H7 (cell line): ENCODE measurements at places on chromosomes 11 and 22. TPM values are rescaled to one million over a fixed set of nuclear protein-coding genes. Genes with fewer than 3 reads are reported as not detected.

GRCh38 chr11:83978942-83979341, 692.8 kb upstream of the CCDC90B start:
- no peak for DNase-seq

DNA sequence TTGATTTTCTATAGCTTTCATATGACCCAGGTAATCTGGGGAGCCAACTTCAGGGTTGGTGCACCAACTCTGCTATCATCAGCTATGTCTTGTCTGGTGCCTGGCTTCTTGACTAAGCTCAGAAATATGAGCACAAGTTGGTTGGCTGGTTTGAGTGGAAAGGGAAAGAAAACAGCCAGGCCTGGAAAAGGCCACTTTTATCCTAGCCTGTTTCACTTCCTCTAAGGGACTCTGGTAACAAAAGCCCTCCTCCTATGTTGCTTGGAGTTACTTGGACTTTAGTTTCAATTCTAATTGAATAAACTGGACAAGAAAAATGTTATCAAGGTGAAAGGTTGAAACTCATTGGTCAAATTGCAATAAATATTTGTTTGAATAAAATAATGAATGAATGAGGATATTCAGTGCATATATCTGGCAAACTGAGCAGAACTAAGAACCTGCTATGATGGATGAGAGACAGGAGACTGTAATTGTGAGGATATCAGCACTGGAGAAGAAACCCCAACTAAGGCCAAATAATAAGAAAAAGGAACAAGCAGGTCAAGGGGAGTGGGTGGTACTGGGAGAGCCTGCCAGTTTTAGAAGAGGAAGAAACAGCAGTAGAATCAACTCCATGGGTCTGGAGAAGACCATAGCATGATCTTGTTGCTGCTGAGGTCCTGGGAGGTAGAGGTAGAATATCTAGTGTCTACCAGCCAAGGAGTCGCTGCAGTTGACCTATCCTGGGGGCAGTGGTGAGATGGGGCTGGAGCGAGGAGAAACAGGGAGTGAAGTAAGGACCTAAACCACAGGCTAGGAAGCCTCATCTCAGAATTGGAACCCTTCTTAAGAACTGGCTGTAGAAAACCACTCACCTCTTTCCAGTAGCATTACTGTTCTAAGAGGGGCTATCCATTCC, 8.2 kb downstream of the ROBO4 start:
- DNase-seq = peak; percentile 7

DNA sequence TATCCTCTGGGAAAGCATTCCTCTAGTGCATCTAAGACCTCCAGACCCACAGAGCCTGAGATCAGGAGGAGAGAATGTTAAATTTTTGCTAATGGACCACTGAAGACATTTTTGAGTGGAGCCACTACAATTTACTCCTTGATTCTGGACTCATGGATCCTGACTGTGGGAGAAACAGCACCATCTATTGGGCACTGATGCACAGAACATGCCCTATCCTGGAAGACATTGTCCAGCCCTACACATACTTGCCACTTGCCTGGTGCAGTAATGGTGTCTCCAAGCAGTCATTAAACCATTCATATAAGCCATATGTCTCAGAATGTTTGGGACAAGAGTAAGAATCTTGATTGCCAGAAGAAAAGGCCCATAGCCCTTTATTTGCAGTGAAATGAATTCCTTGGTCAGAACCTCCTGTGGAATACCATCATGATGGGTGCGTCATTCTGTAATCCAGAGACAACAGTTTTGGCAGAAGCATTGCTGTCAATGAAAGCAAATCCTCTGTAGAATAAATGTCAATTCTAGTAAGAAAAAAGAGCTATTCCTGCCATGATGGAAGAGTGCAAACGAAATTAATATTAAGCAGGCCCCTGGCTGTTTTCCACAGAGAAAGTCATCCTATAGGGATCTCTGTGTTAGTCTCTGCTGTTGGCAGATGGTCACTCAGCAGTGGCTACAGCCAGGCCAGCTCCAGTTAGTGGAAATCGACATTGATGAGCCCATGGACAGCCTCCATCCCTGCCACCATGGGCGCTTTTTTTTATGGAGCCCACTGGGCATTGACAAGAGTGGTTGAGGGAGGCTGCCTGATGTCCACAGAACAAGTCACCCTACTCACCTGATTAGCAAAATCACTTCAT, 43.5 kb downstream of the GGTLC2 start:
- DNase-seq = peak; percentile 59

DNA sequence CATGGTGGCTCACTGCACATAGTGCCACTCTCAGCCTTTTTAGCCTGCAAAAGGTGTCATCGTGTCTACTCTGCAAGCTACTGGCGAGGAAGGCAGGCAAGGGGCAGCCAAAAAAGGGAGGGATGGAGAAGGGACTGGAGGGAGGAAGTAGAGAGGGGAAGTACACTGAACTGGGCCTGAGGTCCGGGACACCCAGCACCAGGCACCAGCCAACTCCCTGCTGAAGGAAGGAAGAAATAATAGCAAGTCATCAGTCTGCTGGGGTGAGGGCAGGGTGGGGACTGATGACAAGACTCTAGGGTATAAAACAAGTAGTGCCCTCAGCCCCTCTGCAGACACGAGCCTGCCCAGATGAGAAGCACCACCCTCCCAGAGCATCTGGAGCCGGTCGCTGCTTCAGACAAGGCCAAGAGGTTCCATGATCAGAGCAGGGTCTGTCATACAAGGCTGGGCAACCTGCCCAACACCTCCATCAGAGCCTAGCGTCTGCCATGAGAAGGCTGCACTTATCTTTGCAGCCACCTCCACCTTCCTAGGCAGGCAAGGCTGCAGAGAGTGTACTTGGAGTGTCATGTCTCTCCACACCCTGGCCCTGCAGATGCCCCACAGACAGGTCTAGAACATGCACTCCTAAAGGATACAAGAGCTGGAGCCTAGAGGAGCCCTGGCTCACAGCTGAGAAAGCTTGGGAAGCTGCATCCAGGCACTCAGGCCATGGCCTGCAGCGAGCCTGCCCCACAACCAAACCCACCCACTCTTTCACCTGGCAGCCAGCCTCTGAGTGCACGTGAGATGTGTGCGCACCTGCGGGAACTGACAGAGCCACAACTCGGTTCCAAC, 9.0 kb upstream of the COMT start:
- DNase-seq = no peak

- no peak for DNase-seq
Measured at GRCh38 chr11:126113515-126113957, 50.9 kb upstream of the CDON start.

DNA sequence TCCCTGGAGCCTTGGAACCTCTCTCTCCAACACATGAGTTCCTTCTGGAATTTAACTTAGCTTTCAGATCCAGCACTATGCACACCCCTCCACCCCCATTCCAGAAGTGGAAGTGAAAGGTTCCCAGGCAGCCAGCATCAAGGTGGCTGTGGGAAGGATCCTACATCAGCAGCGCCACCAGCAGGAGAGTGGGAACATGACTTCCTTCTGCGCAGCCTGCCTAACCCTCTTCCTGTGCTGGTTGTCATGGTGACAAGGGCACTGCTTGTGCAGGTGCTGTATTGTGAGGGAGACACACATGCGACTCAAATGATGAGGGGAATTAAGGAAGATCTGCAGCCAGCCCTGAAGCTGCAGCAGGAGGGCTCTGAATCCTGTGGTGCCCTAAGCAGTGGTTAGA, 904.5 kb upstream of the API5 start:
- DNase-seq = peak; percentile 54

GRCh38 chr11:48193876-48194275, 22.7 kb upstream of the OR4B1 start:
- no peak for DNase-seq

RIBC2 gene
- 1.9 and 2.2 TPM in 2 replicates for total RNA-seq

CNTN5 gene
- 0.07 and 0.17 TPM in 2 replicates for total RNA-seq

REXO2 gene
- total RNA-seq = 116 and 122 TPM in 2 replicates
